ENCODE measurements at places on chromosomes 7 and 10.

DNA sequence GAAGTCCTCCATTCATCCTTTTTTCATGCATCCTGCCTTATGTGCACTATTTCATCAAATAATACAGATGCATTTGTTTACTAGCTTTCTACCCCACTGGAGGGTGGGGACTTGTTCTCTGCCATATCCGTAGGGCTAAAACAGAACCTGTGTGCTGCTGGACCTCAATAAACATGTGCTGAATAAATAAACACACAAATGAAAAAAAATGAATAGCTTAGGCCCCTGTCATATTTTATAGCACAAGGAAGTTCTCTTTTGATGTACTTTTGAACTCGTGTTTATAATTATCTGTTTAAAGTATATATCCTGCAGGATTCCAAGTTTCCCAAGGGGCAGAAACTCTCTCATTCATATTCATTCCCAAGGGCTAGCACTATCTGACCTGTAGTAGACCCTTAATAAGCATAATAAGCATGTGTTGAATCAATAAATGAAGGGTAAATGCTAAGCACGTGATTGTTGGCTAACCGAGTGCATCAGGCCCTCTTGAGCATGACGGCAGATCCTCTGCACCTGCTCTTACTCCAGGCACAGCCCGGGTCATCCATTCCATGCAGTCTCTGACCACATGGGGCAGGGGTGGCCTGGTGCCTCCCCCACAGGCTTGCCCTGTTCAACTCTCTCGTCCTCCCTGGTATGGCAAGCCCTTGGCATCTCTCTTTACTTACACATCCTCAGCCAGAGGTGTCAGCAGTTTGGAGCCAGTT is 474.1 kb upstream of the ZMIZ1 start:
- no peak for DNase-seq

DNA sequence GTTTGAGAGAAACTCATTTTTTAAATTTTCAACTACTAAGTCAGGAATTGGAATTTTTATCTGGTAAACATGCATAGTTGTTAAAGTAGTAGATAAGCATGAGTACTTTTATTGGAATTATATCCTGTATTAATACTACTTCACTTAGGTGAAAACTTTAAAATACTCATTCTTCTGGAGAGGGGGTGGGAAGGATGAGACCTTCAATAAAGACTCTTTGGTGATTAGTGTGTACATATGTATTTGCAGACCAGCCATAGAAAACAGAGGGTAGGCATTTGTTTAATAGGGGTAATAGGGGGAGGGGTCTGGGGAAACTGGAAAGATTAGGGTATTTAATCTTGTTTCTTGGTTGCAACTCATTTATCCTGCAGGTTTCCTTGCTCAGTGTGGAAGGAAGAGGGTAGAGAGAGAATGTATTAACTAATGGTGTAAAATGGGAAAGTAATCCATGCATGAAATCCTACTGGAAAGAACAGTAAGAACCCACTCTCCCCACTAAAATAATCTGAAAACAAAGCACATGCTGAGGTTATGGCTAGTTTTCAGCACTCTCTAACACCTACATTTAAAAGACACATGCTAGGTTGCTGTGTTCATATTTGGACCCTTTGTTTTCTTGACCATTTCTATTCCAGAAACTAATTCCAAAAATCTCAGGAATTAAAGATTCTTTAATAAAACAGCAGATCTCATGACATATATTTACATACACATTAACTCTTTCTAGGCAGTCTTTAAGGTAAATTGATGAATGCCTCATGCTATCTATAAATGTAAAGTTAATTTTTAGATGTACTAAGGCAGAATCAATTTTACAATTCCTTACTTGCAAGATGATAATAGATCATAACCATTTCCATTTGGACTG is 6.2 kb upstream of the IGF2BP3 start:
- DNase-seq = no peak

DNA sequence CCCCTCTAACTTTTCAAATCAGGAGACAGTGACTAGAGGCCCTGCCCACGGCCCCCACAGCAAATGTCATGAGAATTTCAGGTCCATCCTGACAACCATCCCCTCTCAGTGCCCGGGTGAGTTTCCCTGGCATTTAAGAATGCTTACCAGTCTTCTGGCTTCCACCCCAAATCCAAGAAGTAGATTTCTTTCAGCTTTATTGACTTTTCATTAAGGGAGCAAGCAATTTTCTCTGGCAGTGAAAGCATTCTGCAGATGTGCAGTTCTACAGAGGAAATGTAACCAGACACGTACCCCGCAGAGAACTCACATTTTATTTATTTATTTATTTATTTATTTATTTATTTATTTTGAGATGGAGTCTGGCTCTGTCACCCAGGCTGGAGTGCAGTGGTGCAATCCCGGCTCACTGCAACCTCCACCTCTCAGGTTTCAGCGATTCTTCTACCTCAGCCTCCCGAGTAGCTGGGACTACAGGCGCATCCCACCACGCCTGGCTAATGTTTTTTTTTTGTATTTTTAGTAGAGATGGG is 120.9 kb upstream of the KCTD7 start:
- DNase-seq = no peak

- DNase-seq = no peak
These were observed 121.7 kb downstream of the MBL2 start for GRCh38 chr10:52650873-52651272.

- peak; percentile 86 for DNase-seq
These were observed 48.7 kb upstream of the FXYD4 start for GRCh38 chr10:43322769-43323168.

GRCh38 chr10:95889830-95890229 is 17.9 kb upstream of the CC2D2B start:
- no peak for DNase-seq

GRCh38 chr7:107009846-107010203 is 34.7 kb upstream of the PRKAR2B start:
- DNase-seq = no peak

DNA sequence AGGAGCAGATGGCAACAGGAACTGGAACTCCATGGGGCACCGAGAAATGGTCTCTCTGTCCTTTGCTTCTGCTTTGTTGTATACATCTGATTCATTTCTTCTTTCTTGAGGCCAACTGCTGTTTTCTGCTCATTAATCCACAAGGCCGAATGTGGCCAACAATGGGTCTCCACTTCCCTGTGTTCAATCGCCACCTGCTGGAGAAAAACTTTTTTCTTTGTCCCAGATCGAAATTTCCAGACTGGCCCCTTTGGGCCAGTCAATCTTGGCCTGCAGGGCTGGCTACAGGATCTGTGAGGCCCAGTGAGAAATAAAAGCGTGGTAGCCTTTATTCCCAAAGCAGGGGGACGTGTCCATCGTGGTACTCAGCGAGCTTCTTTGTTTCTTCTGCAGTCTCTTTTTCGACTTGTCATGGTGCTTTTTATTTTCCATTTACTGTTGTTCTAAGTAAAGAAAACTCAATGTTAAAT is 58.8 kb downstream of the PARP12 start:
- peak; percentile 42 for DNase-seq

Measured in activated T-cell treated with anti-CD3 and anti-CD28 coated beads, Interleukin-2, amount 50 U/mL, for 48 hours (primary cell).